AML-193 (cell line): ENCODE measurements at places on chromosomes 5 and 9.
A peak's percentile ranks its signal among the peaks of the same experiment; 100 is the strongest.

DNA sequence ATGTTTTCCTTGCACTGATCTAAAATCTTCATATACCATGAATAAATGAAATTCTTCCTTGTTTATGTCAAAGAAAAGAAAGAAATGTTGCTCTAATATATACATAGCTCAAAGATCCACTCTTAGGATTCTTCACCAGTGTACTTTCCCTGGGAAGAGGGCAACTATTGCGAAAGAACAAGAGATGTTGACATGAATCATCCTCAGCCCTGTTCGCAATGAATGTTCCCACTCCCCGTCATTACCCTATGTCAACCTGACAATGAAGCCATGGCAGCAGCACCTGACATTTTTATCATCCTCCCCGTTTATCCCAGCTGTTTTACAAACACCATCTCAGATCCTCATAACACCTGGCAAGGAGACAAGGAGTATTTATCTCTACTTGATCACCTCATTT, 409.1 kb upstream of the GRIA1 start:
- DNase-seq, result no peak

DNA sequence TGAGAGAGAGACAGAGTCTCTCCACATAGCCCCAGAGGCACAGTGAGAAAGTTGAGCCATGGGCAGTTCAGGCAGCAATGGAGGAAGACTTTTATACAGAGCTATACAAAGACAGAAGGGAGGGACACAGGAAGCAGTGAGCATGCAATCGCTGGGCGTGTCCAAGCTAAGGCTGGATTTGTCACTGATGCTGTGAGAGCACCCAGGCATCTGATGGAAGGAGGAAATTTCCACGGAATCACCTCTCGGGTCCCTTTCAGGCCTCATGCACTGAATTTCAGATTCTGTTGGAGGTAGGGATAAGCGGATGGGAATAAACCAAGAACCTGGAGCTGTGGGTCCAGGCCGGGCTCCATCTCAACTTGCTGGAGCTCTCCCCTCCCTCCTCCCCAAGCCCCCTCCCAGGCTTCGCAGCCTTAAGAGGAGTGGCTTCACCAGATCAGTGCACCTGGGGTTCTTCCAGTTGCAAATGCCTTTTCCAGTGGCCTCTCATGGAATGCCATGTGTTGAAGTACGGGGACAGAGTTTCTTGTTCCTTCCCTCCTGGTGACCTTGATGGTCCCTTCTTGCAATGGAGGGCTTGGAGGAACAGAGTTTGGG, 114.8 kb upstream of the ALDH1B1 start:
- DNase-seq, result no peak

DNA sequence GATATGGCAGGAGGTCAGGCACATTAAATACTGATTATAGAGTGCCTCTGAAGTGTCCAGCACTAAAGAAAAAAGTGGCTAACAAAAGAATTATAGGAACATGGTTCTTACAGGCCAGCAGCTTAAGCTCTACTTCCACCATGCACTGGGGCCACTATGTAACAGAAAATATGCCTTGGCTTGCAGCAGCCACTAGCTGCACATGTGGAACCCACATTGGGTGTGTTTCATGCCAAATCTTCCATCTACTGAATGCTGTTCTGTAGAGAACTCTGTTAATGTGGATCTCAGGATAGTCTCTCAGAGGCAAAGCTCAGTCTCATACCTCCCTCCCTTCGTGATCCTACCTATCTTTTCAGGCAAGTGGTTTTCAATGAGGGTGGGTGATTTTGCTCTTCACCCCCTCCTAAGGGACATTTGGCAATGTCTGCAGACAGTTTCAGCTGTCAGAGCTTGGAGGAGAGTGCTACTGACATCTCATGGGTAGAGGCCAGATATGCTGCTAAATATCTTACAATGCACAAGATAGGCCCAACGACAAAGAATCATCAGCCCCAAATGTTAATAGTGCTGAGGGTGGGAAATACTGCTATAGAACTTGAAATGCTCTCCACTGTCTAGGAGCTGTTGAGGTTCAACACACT, 218.9 kb downstream of the TARS1 start:
- no peak for DNase-seq

DNA sequence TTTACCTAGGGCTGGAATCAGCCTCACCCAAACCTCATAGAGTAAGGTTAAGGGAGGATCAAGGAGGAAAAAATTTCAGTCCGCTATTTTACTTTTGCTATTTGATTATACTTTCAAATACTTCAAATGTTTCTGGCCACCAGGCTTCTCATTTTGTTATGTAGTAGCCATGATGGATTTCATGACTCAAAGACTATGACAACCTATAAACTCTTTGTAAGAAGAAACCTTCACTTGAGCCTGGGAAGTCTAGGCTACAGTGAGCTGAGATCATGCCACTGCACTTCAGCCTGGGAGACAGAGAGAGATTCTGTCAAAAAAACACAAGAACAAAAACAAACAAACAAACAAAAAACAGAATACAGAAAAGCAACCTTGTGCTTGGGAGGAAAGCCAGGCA, 293.6 kb upstream of the TNC start:
- DNase-seq, result no peak

DNA sequence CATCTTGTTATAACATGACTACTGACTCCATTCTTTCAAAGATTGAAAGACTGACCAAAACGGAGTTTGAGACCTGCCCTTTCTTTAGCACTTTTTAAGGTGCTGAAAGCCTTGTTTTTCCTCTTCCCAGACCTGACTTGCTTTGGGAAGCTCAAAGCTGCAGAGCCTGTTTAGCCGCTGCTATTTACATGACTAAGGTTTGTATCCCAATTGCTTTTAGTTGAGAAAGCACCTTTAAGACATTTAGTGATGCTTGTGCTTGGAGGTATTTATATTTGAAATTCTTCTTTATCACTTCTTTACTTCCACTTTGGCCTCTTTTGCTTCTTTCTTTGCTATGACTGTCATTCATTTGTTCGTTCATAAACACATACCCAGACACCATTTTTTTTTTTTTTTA, 182.6 kb upstream of the ELL2 start:
- DNase-seq, result no peak

DNA sequence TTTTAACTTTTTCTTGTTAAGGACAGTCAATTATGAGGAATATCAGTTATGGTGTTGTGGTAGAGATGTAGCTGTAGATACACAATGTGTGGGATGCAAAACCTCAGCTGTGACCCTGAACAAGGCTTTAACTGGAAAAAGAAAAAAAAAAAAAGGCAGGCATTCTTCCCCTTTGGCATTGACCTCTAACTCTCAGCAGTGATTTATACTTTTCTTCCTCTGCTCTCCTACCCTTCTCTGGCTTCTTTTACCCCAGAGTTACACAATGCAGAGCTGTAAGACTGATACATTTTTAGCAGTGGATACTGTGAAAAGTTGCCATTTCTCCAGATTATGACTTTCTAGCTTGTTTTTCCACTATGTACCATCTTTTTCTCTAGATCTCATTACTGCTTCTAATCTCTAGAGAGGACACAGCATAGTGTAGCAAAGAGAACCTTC, 2.0 kb downstream of the CTNNAL1 start:
- DNase-seq, result no peak

GRCh38 chr5:128317481-128317880, 220.6 kb downstream of the FBN2 start:
- DNase-seq, result no peak

DNA sequence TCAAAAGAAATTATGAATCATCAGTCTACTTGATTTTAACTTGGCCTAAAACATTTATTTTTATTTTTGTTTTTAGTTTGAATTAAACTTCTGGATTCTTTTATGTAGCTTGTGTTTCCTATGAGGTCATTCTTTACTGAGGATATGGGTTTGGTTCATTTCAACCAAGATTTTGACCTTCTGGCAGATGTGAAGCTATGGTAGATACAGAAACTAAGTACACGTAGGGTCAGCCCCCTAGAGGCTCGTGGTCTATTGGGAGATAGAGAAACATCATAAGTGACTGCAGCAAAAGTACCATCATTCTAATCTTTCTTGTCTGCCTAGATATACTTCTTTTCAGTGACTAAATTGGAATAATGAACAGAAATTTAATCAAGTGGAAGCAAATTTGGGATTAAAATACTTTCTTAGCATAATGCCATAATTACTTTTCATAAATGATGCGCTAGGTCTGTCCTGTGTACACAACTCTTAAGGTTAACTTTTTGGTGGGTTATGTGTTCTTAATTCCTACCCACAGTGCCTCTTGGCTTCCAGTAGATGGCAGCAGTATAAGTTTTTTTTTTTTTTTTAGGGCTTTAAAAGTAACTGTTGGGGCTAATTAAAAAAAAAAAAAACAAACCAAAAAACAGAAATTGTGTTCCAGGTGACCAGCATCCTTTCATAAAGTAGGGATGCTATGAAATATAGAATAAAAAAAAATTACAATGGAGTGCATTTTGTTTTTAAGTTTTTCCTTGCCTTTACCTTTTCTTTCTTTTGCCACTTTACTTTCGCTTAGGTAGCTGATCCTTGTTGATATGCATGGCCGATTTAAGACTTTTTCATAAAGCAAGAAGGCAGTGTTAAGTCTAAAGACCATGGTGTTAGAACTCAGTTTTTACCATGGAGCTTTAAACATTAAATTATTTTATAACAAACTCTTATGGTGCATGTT, 49.9 kb downstream of the LRRTM2 start:
- DNase-seq, result peak; percentile 15

- no peak for DNase-seq
These were observed 48.9 kb downstream of the SH3PXD2B start for GRCh38 chr5:172405226-172406107.

DNA sequence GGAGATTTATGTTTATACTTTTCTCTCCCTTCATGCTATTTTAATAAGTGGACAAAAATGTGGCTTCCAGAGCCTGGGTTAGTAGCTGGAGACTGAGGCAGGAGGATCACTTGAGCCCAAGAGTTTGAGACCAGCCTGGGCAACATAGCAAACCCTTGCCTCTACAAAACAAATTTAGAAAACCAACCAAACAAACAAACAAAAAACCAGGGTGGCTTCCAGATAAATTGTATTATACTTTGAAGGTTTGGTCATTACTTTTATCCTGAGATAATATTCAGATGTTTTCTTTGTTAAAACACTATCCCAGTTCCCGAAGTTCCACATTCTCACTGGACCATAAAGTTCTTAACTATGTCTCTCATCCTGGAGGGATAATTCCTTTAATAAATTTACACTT, 46.0 kb downstream of the ALDH1A1 start:
- DNase-seq, result no peak

DNA sequence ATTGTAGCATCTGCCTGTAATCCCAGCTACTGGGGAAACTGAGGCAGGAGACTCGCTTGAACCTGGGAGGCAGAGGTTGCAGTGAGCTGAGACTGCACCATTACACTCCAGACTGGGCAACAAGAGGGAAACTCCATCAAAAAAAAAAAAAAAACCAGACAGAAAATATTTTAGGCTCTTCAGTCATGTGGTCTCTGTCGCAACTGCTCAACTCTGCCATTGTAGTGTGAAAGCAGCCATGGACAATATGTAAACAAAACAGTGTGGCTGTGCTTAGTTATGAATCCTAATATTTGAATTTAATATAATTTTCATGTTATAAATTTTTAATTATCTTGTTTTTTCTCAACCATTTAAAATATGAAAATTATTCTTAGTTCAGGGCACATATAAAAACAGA, 38.4 kb downstream of the ZFAND5 start:
- DNase-seq, result no peak

DNA sequence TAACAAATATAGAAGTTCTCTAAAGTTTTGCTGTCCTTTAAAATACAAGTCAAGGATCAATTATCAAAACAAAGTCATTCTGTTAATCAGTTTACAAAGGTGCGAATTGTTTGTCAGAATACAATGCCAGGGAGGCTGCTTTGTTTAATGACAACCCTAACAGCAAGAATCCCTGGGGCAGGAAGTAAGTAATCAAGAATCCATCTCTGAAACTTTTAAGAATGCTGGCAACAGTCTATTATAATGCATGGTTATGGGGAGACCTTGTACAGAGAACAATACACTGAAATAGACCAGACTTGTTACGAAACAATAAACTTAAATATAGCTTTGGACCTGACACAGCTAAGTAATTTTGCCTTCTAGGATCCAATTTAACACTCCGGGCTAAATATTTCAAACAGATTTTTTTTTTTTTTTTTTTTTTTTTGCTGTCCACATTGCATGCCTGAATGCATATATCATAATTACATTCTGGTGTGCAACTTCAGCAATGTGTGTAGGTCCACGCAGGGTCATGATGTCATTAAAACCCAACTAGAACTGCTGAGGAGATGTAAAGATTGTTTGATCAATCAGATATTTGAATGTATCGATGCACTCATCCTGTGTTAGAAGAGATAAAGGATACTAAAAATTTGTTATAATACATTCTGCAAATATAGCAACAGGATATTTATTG, 421.3 kb downstream of the CETN3 start:
- DNase-seq, result no peak

DNA sequence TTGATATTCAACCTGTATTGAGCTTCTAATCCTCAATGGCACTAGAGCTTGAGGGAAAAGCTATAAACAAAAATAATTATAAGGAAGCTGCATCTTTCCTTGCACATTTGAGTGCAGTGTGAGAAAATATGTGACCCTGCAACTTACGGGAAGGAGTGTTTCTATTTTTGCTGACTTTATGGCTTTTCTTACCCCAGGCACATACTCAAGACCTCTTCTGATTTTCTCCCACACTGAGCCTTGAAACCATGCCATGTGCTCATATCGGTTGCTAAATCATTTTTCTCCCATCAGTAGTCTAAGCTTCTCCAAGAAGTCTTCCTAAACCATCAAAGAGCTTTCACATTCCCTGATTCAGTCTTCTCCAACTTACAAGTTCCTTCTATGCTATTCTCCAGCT, 91.5 kb downstream of the CDH6 start:
- no peak for DNase-seq

- DNase-seq, result no peak
These were observed 223.2 kb downstream of the CACNA1B start for GRCh38 chr9:138100711-138101350.

- no peak for DNase-seq
These were observed 203.2 kb downstream of the RAB3C start for GRCh38 chr5:58786035-58786434.

DNA sequence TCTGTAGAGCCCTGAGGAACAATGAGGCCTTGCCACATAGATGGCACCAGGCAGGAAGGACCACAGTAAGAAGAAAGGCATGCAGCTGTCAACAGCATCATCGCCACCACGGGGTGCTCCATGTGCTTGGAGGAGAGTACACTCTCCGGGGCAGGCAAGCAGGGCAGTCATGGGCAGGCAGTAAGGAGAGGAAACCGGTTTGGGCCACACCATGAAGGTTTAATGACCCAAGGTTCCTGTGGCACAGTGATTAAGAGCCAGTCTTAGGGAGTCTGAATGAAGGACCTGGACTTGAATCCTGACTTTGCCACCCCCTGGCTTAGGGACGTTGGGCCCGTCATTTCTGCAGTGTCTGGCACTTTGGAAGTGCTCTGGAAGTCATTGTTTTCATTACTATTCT, 80.6 kb upstream of the ZBTB43 start:
- DNase-seq, result no peak

DNA sequence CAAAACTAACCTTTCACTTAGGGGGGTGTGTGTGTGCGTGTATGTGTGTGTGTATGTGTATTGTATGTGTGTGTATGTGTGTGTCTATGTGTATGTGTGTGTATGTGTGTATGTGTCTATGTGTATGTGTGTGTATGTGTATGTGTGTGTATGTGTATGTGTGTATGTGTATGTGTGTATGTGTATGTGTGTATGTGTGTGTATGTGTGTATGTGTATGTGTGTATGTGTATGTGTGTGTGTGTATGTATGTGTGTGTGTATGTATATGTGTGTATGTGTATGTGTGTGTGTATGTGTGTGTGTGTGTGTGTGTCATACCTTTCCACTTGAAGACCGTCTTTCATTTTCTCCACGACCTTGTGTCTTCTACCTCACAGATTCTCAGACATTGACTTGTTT, 20.8 kb upstream of the FLT4 start:
- DNase-seq, result no peak

- DNase-seq, result peak; percentile 23
These were observed 36.0 kb downstream of the LYRM7 start for GRCh38 chr5:131206772-131207171.
